ENCODE measurements at places on chromosomes 13 and 19.

- DNase-seq = no peak
Measured at GRCh38 chr13:35157143-35157755, 215.2 kb downstream of the NBEA start.

DNA sequence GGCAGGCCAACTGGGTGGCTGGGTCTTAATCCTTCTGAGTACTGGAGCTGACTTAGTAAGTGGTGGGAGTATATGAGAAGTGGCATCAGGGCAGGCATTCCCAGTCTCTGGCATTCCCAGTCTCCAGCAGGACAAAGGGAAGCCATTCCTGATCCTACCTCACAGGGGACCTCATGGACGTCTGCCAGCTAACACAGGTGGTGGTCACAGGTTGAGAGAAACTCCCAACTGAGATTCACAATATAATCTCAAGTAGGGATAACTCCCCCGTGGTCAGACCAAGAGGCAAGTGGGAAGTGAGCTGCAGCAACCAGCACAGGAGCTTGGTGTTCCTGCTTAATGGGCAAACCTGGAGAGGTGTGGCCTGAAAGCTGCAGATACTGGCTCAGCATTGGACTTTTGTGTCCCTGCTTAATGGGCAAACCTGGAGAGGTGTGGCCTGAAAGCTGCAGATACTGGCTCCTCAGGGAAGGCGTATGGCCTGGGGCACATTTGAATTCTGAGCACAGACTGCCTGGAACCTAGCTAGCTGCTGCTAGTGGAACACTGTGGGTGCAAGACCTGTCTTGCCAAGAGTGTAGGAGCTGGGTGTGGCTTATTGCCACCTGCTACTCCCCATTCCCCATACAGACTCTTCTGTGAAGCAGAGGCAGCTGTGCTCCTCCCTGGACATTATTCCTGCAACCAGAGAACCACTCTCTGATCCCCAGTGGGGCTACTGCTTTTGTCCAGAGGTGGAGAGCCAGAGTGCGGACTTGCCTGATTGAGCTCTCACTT is 25.9 kb upstream of the OR10H2 start:
- no peak for DNase-seq

GRCh38 chr19:5563008-5563431 is 4.7 kb downstream of the TINCR start:
- DNase-seq = no peak

DNA sequence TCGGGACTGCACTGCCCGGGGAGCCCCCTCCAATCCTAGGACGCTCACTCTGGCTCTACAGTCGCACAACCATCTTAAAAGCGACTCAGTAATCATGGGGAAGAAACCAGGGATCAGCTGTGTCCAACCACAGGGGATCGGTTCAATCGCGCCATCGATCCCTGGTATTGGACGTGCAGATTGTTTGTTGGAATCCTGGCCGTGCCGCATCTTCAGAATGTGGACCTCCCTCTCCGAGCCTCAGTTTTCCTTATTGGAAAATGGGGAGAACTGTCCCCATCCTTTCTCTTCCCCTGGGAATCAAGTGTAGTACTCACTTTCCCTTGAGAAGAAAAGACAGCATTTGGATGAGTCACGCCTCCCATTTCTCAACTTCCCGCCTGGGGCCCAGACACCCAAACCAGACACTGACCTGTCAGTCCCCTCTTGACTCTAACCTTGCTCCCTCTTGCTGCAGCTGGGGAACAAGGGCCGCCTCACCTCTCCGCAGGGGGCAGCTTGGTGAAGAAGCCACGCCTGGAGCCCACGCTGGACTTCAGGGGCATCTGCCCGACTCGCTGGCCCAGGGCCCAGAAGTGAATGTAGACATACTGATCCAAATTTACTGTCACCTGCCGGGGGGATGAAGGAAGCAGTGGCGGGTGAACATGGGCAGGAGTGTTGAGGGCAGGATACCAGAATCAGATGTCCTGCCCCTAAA is 17.6 kb downstream of the EMP3 start:
- DNase-seq = no peak

- DNase-seq = no peak
Measured at GRCh38 chr19:7106711-7107657, 37.5 kb downstream of the ZNF557 start.

Data from stimulated activated CD4-positive, alpha-beta T cell treated with anti-CD3 and anti-CD28 coated beads, Interleukin-4, amount 100 ng/mL, for 4 hours (primary cell).